Substantia nigra (tissue), 51 donors: ENCODE measurements at places on chromosomes 4 and X.
A peak's percentile ranks its signal among the peaks of the same experiment; 100 is the strongest.

GRCh38 chr4:176781739-176782100, 11.0 kb downstream of the VEGFC start:
- no peak for DNase-seq

GRCh38 chrX:108230574-108230973, 139.0 kb downstream of the ATG4A start:
- no peak for DNase-seq

DNA sequence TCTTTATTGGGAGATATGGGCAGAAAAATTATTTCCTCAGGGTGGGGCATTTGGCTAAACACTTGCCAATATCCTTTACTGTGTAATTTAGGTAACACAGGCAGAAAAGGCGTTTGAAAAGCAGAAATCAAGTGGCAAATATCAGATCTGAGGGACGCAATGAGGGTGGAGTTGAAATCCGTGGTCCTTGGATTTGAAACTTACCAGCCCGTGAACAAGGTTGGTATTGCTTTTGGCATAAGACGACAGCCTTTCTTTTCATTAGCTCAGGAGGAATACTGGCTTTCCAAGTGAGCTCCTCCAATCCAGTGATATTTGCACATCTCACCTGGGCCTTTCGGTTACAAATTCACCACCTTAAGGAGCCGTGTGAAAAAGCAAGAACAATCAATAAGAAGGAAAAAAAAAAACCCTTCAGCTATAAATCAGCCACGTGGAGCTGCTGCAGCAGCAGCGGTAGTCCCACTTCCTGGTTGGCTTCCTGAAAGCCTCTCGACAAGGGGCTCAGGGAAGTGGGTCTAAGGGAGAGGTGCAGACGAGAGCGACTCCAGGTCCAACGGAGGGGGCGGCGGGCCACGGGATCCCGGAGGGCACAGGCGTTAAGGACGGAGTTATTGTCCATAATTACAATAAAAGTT, 734 bp upstream of the GALNT7 start:
- no peak for DNase-seq

- DNase-seq: no peak
These were observed 390.6 kb upstream of the ATOH1 start for GRCh38 chr4:93437991-93438390.

GRCh38 chr4:155822572-155822971, 43.5 kb downstream of the ASIC5 start:
- no peak for DNase-seq

GRCh38 chrX:136899221-136899620, 18.7 kb upstream of the RBMX start:
- no peak for DNase-seq

DNA sequence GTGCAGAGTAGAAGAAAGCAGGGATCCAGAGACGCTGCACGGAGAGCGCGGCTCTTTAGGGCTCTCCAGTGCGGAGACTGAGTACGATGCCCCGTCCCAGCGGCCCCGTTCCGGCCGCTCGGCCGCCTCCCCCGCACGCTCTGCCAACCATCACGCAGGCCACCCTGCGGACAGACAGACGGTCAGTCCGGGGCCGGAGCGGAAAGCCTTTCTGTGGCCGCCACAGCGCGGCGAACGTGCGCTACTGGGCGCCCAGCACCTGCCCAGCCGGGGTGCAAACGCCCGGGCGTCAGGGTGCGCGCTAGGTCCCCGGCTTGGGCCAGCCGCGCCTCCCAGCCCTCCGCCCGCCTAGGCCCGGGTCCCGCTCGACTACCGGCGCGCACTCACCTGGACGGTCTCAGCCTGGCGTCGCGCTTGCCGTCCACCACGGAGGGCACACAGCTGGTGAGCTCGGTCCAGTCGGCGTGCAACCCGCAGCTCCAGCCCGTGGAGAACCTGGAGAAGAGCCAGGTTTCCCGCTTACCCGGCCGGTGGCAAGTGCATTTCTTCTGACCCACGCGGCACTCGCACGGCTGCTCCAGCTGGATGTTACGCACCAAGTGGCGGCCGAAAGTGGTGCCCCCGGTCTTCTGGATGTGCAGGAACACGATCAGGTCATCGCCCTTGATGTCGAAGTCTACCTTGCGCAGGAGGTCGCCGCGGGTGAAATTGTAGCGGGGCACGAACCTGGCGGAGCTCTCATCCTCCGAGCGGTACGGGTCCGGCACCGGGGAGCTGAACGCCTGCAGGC, 1.8 kb downstream of the HS6ST2 start:
- no peak for DNase-seq

DNA sequence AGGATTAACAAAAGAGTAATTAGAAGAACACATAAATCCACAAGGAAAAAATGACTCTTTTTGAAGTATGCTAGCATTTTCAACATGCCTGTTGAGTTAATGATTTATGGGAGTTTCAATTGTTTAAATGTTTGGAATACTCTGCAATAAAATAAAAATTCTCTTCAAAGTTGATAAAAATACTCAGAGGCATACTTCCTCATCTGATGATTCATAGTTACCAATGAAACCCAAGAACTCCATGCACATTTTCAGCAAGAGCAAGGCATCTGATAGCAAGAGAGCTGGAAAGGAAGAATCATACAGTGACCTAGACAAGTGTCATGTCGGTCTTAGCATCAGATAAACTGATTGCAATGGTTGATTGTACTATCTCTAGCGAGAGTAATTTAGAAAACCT, 443.7 kb upstream of the ATOH1 start:
- no peak for DNase-seq

DNA sequence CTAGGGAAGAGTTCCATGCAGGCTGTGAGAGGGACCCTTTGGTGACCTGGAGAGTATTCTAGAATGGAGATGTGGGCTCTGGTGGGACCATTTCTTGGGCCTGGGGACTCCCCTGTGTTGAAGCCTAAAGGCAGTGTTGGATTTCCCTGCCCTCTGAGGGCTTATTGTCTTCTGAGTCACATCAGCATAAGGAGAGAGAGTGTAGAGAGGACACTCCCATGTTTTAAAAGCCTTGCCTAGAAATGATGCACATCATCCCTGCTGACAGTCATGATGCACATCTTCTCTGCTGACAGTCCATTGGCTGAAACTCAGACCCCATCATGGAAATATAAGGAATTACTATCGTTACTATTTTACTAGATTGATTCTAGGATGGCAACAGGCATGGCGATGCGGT, 51.9 kb downstream of the FAM114A1 start:
- DNase-seq: no peak

DNA sequence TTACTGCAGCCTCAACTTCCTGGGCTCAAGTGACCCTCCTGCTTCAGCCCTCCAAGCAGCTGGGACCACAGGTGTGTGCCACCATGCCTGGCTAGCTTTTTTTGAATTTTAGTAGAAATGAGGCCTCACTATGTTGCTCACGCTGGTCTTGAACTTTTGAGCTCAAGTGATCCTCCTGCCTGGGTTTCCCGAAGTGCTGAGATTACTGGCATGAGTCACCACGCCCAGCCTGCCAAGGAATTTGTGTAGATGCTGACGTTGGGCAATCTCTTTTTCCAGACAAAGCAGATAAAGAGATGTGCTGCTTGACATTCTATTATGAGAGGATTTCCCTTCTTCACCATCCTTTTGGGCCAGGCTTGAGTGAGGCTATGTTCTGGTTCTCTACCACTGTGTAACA, 254.5 kb upstream of the RPS6KA3 start:
- DNase-seq: no peak

DNA sequence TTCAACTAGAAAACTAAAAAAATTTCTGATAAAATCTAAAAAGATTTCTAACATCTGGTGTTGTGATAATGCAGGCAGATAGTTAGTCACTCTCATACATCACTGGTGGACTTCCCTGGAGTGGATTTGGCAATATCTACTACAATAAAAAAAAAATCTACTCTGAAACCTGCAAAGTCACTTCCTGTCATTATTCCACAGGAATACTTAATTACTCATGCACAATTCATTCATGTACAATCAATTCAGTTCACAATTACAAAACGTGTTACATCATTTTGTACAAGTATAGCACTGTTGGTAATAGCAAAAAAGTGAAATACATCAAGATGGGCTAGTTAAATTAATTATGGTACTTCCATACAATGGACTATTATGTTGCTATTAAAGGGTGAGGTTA, 16.5 kb upstream of the RHOH start:
- DNase-seq: no peak

DNA sequence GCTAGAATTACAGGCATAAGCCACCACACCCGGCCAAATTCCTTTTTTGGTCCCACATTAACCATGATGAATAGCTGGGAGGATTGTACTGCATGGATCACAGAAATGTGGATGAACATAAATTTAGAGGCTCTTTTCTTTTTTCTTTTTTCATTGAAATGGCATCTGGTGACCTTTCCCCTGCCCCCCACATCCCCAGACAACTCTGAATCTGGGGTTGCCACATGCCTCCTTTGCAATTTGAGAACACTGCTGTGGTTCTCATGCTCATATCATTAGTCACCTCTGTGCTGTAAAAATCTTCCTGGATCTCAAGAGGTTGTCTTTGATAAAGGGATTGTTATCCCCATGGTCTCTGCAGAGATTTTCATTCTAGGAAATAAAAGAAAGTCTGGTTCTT, 22.8 kb upstream of the FMR1NB start:
- no peak for DNase-seq

- no peak for DNase-seq
These were observed 91.4 kb downstream of the CPXCR1 start for GRCh38 chrX:88838392-88838791.

- DNase-seq: no peak
These were observed 44.3 kb downstream of the GASK1B start for GRCh38 chr4:158128540-158128939.

DNA sequence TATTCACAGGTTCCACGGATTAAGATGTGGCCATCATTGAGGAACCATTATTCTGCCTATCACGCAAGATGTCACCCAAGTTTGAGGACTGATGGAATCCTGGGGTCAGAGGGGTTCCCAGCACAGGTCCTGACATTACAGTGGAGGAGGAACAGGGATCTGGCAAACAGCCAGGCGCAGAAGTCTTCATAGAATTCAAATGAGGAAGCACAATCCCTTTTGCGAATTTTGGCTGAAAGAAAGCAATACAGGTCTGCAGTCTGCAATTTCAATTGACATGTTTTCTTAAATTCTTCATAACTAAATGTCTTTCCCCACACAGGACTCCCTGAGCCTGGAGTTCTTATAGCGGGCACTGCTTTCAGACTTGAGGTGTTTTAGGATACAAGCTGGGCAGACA, 14.5 kb downstream of the DOCK11 start:
- DNase-seq: no peak

DNA sequence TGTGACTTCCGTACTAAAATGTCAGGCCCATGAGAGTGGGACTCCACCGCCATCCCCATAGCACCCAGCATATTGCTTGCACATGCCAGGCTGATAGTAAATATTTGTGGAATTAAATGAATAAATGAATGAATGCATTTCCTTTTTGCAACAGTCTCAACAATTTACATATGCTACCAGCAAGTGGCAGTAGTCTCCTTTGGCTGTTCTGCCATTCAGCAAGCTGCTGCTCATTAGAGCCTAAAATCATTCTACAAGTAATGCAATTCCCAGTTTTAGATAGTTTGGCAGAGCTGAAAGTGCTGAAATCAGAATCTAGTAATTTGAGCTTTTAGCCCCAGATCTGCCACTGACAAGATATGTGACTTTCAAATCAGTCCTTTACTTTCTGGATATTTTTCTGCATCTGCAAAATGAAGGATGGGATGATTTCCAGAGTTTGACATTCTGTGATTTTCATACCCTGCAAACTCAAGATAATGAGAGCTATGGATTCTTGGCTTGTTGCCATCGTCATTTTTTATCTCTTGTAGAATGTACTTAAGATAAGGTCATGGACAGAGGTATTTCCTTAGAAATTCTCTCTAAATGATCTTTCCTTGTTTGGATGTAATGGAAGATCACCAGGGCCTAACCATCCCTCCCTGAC, 35.7 kb upstream of the INTS6L start:
- DNase-seq: no peak

DNA sequence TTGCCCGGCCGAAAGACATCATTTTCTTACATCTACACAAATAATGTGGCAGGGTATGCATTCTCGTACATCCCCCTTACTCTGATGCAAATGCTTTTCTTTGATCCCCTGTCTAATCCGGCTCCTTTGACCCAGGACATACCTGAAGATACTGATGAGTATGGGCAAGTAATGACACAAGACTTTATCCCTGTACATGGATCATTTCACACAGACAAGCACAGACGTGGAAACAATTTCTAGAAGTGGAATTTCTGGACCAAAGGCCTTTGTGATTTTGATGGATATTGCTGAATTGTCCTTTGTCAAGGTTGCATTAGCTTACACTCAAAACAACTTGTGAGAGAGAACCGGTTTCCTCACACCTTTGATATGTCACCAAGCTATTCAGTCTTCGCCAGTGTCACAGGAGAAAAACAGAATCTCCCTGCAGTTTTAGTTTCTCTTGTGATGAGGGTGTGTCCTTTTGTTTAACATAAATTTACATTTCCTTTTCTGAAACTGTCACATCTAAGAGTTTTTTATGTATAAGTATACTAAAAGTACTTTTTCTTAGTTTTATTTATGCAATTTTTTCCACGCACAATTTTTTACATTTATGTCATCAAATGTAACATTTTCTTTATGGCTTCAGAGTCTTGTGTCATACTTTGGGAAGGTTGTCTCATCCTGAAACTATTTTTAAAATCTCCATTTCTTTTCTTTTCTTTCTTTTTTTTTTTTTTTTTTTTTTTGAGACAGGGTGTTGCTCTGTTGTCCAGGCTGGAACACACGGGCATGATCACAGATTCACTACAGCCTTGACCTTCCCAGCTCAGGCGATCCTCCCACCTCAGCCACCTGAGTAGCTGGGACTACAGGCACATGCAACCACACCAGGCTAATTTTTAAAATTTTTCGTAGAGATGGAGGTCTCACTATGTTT, 25.2 kb downstream of the RWDD4 start:
- no peak for DNase-seq

- DNase-seq: no peak
These were observed 271.4 kb upstream of the SLC7A11 start for GRCh38 chr4:138513535-138513934.

GRCh38 chrX:7179446-7179845, 31.5 kb upstream of the PUDP start:
- DNase-seq: no peak

- DNase-seq: no peak
These were observed 3.3 kb downstream of the ADGRL3 start for GRCh38 chr4:61203436-61203790.

DNA sequence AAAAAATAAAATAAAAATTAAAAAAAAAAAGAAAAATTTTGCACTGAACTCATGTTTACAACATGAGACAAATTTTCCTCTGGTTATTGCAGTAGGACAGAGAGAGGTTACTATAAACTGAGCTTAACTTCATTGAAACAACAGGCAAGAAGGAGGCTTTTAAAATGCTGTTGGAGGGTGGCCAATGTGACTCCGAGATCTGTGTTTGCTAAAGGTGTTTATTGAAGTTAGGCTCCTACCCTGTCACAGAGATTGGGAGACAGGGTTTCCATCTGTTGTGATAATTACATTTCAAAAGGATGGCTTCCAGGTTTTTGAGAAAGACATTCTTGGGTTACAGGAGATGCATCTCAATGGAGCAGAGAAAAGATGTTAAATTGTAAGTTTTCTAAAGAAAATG, 370.5 kb upstream of the HS3ST1 start:
- DNase-seq: no peak

GRCh38 chrX:13816643-13817627, at the start of gene GPM6B:
TSS of gene GPM6B (minus strand) at chrX:13817093. CDS start at chrX:13816904, 189 bp downstream.
- peak; percentile 24 for DNase-seq

- DNase-seq: no peak
These were observed 62.1 kb downstream of the GALNTL6 start for GRCh38 chr4:171875291-171875690.

GRCh38 chrX:116282751-116283150, 112.2 kb downstream of the AGTR2 start:
- DNase-seq: no peak

GRCh38 chr4:1992468-1993168, 16.2 kb downstream of the NELFA start:
- DNase-seq: peak; percentile 31
